IPS DF 19.7 (cell line): ENCODE measurements at places on chromosomes 16 and 17.

- DNase-seq = no peak
Measured at GRCh38 chr16:57999366-57999970, 1.0 kb downstream of the ZNF319 start.

- no peak for DNase-seq
Measured at GRCh38 chr16:76176153-76176552, 101.0 kb upstream of the CNTNAP4 start.

- DNase-seq = no peak
Measured at GRCh38 chr17:76735006-76735405, 2.1 kb downstream of the SRSF2 start.

DNA sequence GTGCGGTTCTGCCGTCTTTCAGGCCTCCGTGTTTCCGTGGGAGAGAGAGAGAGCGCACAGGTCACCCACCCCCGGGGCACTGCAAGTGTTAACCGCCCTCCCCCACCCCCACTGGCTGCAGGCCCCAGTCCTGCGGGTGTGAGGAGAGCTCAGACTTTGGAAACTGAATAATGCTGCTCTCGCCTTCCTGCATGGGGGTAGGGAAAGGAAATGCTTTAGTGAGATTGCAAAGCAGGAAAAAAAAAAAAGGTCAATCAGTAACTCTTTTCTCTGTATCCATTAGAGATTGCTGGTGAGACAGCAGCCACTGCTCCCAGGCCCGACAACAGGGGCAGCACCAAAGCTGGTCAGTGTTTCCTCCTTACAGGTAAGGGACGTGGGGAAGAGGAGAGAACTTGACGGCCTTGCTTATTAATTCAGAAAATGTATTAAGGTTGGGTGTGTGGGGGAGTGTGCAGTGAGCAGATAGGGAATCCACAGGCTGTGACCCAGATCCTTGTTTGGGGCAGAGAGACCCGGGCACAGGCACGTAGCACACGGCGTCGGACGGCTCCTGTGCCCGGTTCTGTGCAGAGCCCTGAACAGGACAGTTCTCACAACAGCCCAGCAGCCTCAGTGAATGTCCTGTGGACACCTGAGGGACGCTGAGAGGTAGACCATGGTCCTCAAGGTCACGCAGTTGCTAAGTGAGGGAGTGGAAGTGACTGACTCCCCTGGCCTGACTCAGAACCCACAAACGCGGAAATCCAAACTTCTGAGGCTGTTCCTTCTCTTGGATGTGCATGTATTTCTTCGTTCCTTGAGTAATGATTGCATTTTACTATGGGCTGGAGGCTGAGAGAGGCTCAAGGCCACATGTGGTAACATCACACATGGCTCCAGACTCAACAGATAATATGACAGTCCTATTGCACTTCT, 156.5 kb downstream of the FOXL1 start:
- no peak for DNase-seq

GRCh38 chr17:57261084-57261461, 4.8 kb downstream of the MSI2 start:
- DNase-seq = no peak

DNA sequence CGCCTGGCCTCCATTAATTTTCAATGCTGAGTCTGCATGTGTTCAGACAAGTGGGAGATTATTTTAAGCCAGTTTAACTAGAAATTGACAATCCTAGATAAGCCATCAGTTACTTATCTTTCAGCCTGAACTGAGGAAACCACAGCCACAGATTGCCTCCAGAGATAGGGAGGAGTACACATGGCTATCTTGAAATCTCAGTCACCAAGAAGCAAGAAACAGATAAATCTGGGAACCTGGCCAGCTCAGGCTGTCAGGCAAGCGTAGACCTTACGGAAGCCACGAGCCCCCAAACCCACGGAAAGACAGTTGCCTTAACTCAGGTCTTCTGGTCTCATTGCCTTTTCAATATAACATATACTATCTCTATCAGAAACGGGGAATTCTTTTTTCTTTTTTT, 2.0 kb upstream of the GLG1 start:
- DNase-seq = no peak

- DNase-seq = no peak
Measured at GRCh38 chr17:17142556-17142955, 63.6 kb downstream of the PLD6 start.

DNA sequence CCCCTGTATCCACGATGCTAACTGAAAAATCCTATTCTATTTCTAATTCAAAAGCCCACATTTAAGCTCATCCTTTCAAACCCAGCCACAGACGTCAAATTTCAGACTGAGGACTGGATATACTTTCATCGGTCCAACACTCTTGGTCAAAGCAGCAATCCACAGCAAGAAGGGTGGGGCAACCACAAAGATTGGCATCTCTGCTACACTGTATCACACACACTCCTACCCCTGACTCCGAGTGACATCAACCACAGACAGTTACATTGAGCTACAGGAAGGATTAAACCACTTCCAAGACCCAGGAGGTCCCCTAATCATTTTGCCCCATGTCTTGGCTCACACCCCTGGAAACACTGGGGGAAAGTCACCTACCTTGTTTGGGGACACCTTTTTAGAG, 61.3 kb downstream of the GRIN2A start:
- DNase-seq = no peak
